Colonic mucosa (tissue), 4 donors: ENCODE measurements at places on chromosomes 2 and 18.

GRCh38 chr2:143513081-143513480 lies 383.9 kb downstream of the ARHGAP15 start:
- no peak overlapping the region for H3K4me3 ChIP-seq
- H3K27me3 ChIP-seq: no peaks in the 10 kb centered on the region

DNA sequence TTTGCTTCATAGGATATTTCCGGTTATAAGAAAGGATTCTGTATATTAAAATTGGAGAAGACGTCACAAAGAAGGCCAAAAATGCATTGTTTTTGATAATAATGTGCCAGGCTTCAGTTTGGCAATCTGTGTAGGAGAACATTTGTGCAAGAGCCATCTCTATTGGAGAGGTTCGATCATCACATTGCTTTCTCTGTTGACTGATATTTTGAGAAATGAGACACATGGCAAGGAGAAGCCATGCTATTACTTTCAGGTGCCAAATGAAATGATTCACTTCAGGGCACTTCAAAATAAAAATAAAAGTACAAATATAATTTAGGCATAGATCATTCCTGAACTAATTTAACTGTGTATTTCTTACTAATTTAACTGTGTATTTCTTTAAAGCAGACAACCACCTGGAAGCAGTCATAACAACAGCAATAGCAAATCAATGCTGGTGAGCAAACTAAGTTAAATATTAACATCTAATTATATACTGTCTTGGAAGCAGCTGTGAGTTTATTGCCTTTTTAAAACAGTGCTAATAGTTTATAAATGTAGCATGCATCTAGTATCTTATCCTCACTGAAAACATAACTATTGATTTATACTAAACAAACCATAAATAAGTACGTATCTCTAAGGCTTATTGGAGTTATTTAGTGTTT lies 50.2 kb upstream of the CHST9 start:
- no peaks in the 10 kb centered on the region for H3K4me1 ChIP-seq
- H3K27ac ChIP-seq: no peak overlapping the region
- no peaks in the 10 kb centered on the region for H3K36me3 ChIP-seq
- no peak overlapping the region for H3K4me3 ChIP-seq
- DNase-seq: no peak
- H3K27me3 ChIP-seq: no peaks in the 10 kb centered on the region

- no peaks in the 10 kb centered on the region for H3K4me1 ChIP-seq
- no peaks in the 10 kb centered on the region for H3K36me3 ChIP-seq
- H3K4me3 ChIP-seq: peak overlapping the region; percentile 24
Measured at GRCh38 chr2:96526615-96527285, 9.8 kb upstream of the ARID5A start.

DNA sequence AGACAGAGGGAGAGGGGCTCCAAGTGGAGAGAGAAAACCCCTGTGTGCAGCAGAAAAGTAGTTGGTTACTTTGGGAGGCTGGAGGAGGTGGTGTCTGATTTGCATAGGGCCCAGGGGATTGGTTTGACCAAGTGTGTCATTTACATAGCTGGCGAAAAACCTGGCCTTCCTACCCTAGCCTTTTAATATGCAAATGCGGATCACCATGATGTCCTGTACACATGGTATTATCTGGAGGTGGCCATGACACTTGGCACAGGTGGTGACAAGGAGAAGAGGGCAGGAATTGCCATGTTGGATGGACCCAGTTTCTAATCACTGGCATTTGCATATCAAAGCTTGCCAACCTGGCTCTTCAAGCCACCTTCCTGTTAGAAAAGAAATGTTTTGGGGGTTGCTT lies 120.8 kb upstream of the CHAC2 start:
- H3K36me3 ChIP-seq: no peaks in the 10 kb centered on the region
- H3K4me3 ChIP-seq: no peak overlapping the region
- DNase-seq: no peak

DNA sequence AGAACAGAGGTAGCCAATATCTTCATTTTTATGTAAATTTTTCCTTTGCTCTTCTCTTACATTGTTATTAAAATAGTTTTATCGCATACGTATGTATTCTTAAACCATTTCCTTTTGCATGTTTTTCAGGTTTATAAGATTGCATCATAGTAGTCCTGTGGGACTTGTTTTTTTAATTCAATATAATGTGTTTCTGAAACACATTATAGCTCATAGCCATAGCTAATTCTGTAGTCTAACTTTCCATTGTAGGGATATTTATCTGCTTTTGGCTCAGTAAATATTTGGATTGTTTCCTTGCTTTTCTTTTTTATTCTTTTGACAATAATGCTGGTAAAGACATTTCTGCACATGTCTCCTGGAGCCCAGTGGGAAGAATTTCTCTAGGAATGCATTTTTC lies 484.3 kb downstream of the PTPRM start:
- no peaks in the 10 kb centered on the region for H3K36me3 ChIP-seq
- H3K27ac ChIP-seq: no peak overlapping the region
- H3K4me1 ChIP-seq: no peaks in the 10 kb centered on the region

GRCh38 chr18:64253873-64254272 lies 105.0 kb upstream of the LINC00305 start:
- H3K27ac ChIP-seq: no peak overlapping the region
- no peaks in the 10 kb centered on the region for H3K4me1 ChIP-seq
- no peak overlapping the region for H3K4me3 ChIP-seq

DNA sequence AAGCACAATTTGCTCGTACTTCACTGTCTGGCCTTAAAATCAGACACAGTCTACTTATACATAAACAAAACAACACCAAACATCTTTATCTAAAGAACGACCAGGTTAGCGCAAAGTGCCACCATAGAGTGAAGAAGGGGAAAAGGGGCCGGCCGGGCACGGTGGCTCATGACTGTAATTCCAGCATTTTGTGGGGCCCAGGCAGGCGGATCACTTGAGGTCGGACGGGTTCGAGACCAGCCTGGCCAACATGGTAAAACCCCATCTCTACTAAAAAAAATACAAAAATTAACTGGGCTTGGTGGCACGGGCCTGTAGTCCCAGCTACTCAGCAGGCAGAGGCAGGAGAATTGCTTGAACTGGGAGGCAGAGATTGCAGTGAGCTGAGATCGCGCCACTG lies 118.5 kb upstream of the RIOK3 start:
- no peaks in the 10 kb centered on the region for H3K4me1 ChIP-seq
- no peaks in the 10 kb centered on the region for H3K27me3 ChIP-seq
- H3K36me3 ChIP-seq: no peaks in the 10 kb centered on the region
- no peak for DNase-seq

- no peaks in the 10 kb centered on the region for H3K27me3 ChIP-seq
- no peak overlapping the region for H3K27ac ChIP-seq
- no peaks in the 10 kb centered on the region for H3K4me1 ChIP-seq
- H3K36me3 ChIP-seq: no peaks in the 10 kb centered on the region
- no peak overlapping the region for H3K4me3 ChIP-seq
Measured at GRCh38 chr2:150610670-150611279, 123.3 kb upstream of the RND3 start.

DNA sequence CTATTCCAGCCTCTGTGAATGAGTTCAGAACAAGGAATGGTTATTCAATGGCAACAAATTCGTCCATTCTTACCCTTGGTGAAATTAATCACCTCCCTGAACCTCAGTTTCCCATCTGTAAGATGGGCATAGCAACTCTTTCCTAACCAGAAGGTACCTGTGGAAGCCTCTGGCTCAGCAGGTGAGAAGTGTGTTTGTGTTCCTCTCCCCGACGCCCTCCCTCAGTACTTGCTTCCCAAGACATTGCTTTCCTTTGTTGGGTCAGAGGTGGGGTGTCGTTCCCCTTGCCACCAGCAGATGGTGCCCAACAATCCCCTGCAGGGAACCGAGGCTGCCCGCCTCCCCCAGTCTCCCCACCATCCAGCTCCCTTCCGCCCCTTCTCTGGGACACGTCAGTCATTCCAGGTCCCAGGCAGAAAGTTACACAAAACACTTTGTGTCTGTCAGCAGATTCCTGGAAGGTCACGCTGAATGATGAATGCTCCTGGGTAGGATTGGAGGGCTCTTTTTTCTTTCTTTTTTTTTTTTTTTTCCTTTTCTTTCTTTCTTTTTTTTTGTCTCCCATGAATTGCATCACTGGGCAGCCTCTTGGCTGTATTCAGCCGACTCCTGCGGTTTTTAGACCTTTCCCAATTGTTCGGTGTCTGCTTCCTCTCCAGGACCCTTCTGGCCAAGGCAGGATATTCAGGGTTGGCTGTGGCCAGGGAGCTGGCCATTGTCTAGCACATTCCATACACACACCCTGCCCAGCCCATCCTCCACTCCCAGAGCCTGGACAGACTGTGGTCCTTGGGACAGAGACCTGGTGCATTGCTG lies 117.3 kb downstream of the LPIN1 start:
- no peaks in the 10 kb centered on the region for H3K36me3 ChIP-seq
- no peaks in the 10 kb centered on the region for H3K4me1 ChIP-seq
- no peaks in the 10 kb centered on the region for H3K27me3 ChIP-seq

GRCh38 chr2:207078186-207078798 lies 87.5 kb downstream of the KLF7 start:
- no peaks in the 10 kb centered on the region for H3K36me3 ChIP-seq
- H3K27ac ChIP-seq: no peak overlapping the region
- no peak overlapping the region for H3K4me3 ChIP-seq

- H3K4me3 ChIP-seq: no peak overlapping the region
- no peak for DNase-seq
- H3K4me1 ChIP-seq: no peaks in the 10 kb centered on the region
Measured at GRCh38 chr2:39491653-39492052, 54.6 kb upstream of the MAP4K3 start.

GRCh38 chr2:86461042-86461743 lies 20.0 kb downstream of the KDM3A start:
- H3K4me1 ChIP-seq: no peaks in the 10 kb centered on the region
- no peak overlapping the region for H3K4me3 ChIP-seq
- no peak overlapping the region for H3K27ac ChIP-seq
- H3K27me3 ChIP-seq: no peaks in the 10 kb centered on the region
- no peak for DNase-seq
- peaks cover 37% of the 10 kb centered on the region for H3K36me3 ChIP-seq

GRCh38 chr18:60794802-60795201 lies 422.2 kb upstream of the MC4R start:
- no peak overlapping the region for H3K4me3 ChIP-seq
- DNase-seq: no peak
- H3K4me1 ChIP-seq: no peaks in the 10 kb centered on the region
- no peaks in the 10 kb centered on the region for H3K36me3 ChIP-seq
- no peaks in the 10 kb centered on the region for H3K27me3 ChIP-seq
- H3K27ac ChIP-seq: no peak overlapping the region

DNA sequence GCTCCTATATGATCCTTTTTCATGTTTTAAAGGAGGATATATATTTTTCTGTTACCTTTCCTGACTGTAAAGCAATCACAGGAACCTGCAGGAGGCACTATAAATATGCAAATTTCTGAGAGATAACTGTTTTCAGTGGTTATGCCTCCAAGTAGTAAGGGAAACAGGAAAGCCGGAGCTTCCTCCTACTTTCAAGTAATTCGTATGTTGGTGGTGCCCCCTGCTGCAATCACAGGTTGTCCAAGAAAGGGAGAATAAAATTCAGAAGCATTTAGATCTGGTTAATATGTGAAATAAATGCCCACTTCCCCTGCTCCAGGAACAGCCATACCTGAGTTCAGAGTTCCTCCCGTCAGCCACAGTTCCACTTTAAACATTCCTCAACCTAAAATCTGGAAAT lies 12.0 kb upstream of the BCL11A start:
- no peak overlapping the region for H3K27ac ChIP-seq
- DNase-seq: peak; percentile 44
- H3K36me3 ChIP-seq: no peaks in the 10 kb centered on the region
- no peak overlapping the region for H3K4me3 ChIP-seq
- H3K4me1 ChIP-seq: no peaks in the 10 kb centered on the region
- peaks cover 13% of the 10 kb centered on the region for H3K27me3 ChIP-seq

DNA sequence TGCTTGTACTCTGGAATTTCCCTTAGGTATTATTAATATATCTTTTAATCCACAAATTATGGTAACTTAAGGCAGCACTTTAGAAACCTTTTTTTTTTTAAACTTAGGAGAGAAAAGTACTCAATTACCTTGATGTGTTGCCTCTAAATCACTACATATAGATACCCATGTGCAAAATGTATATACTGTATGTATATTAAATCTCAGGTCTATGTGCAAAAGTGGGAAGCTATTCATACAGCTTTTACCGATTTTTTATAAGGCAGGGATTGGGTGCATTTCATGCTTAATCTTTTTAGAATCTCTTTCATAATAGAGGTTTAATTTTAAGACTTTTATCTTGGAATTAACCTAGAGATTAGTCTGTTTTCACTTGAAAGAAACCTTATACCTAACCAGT lies 3.4 kb downstream of the EML4 start:
- DNase-seq: no peak
- H3K27ac ChIP-seq: no peak overlapping the region
- no peaks in the 10 kb centered on the region for H3K27me3 ChIP-seq
- H3K4me1 ChIP-seq: no peaks in the 10 kb centered on the region

- peak; percentile 96 for DNase-seq
- peak within 1 kb of the TSS; percentile 99 for H3K27ac ChIP-seq
- H3K4me3 ChIP-seq: peak within 1 kb of the TSS; percentile 78
- H3K27me3 ChIP-seq: no peaks in the 10 kb centered on the region
- no peaks in the 10 kb centered on the region for H3K36me3 ChIP-seq
Measured at GRCh38 chr2:64144057-64145013, at the start of gene PELI1. PELI1 (minus strand) TSS chr2:64144420; CDS start chr2:64108310, 36,110 bp downstream.

- peaks cover 9% of the 10 kb centered on the region for H3K4me1 ChIP-seq
- no peak for DNase-seq
- no peak overlapping the region for H3K27ac ChIP-seq
- H3K36me3 ChIP-seq: no peaks in the 10 kb centered on the region
Measured at GRCh38 chr18:34221971-34222306, 2.8 kb downstream of the NOL4 start.

GRCh38 chr2:70047451-70047850 lies 39.8 kb upstream of the PCBP1 start:
- no peak for DNase-seq
- no peak overlapping the region for H3K4me3 ChIP-seq
- no peaks in the 10 kb centered on the region for H3K27me3 ChIP-seq
- H3K36me3 ChIP-seq: no peaks in the 10 kb centered on the region
- peaks cover 3% of the 10 kb centered on the region for H3K4me1 ChIP-seq

DNA sequence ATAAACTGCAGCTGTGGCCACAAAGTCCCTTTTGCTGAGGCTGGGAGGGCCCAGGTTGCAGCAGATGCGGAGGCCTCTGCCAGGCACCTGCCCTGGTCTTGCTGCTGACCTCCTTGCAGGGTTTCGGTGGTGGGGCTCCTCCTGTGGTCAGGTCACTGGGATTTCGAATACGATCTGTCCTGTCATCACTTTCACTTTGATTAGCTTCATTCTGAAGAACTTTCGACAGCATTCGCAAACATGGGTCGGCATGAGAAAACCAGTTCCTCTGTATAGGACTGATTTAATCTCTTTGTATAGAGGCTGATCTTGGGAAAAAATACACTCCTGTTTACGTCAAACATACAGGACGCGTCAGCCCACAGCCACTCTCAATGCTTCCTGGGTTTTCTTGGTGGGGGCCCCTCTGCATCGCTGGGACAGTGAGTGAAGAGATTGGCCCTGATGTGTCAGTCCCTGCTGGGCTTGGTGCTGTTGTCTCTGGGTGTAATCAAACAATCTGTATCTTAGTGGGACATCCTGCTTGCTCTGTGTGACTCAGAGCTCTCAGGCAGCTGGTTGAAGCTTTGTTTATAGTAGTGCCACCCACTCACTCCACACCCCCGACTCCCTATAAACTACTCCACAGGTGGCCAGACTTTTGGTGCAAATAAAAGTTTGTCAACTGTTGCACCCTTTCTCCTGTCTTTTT lies 209.4 kb upstream of the CXCR4 start:
- H3K36me3 ChIP-seq: no peaks in the 10 kb centered on the region
- H3K4me3 ChIP-seq: no peak overlapping the region
- H3K27ac ChIP-seq: no peak overlapping the region
- no peaks in the 10 kb centered on the region for H3K27me3 ChIP-seq
- peak; percentile 19 for DNase-seq

GRCh38 chr18:58761970-58762780 lies 90.9 kb downstream of the MALT1 start:
- H3K27me3 ChIP-seq: no peaks in the 10 kb centered on the region
- no peak overlapping the region for H3K4me3 ChIP-seq
- no peak overlapping the region for H3K27ac ChIP-seq
- peak; percentile 14 for DNase-seq
- H3K36me3 ChIP-seq: no peaks in the 10 kb centered on the region
